ENCODE measurements at places on chromosomes 11 and 22. TPM values are rescaled to one million over a fixed set of nuclear protein-coding genes. Genes with fewer than 3 reads are reported as not detected.

Gene OR10D3
- polyA plus RNA-seq: not detected

Gene RIBC2
- 1.9 TPM for polyA plus RNA-seq

Gene PNPLA5
- polyA plus RNA-seq: not detected

Gene C11orf24
- polyA plus RNA-seq: 23.3 TPM

Gene HOATZ
- polyA plus RNA-seq: not detected

Gene GAL
- not detected for polyA plus RNA-seq

Gene SLC5A12
- polyA plus RNA-seq: 0.03 TPM

Gene APOL1
- polyA plus RNA-seq: 7.0 TPM

Gene KCNE3
- polyA plus RNA-seq: 2.5 TPM

Gene RAB38
- 2.1 TPM for polyA plus RNA-seq

Gene MAFF
- polyA plus RNA-seq: 3.8 TPM

Gene MS4A6A
- polyA plus RNA-seq: 31.4 TPM

Gene TTC36
- polyA plus RNA-seq: 3.8 TPM

Gene MOGAT2
- not detected for polyA plus RNA-seq
